PC-9 (cell line): ENCODE measurements at places on chromosomes 3 and 15. TPM values are rescaled to one million over a fixed set of nuclear protein-coding genes. Genes with fewer than 3 reads are reported as not detected.

Gene UBL7
- 73.9 and 89.6 TPM in 2 replicates for total RNA-seq

Gene SLC27A2
- 5.8 and 7.5 TPM in 2 replicates for total RNA-seq

Gene SEMA3B
- total RNA-seq, result 52.4 and 92.6 TPM in 2 replicates

Gene COL6A6
- not detected in 2 replicates for total RNA-seq
